ENCODE measurements at places on chromosomes 1 and 21.

DNA sequence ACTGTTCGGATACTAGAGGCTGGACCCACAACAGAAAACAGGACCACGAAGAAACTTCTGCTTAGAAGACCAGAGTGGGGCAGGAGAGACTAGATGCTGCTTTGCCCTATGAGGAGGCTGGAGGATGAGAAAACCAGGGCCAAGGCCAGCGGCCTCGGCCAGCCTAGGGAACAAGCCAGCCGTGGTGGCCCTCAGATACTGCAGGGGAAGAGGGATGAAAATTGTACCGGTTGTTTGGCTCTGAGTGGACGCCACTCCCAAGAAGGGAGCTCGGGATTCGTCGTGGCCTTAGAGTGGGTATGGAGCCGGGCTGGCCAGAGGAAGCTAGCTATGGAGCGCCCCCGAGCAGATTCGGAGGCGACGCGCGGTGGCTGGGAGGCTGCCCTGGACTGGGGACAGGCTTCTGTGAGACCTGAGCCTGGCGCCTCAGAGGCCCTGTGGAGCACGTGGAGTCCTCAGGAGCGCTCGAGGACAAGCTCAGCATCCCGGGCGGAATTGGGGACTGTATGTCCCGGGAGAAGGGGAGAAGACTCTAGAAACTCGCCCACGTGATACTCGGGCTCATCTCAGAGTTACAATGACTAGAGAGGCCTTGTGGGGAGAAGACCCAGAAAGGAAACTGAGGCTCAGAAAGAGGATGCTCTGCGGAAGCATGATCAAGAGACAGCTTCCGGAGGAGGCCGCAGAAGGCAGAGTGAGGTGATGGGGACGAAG, 2.8 kb downstream of the PRRX1 start:
- DNase-seq = peak; percentile 68

- DNase-seq = no peak
These were observed 142.5 kb upstream of the FGGY start for GRCh38 chr1:59154401-59154800.

GRCh38 chr1:167456926-167457325, 61.4 kb downstream of the CD247 start:
- no peak for DNase-seq

DNA sequence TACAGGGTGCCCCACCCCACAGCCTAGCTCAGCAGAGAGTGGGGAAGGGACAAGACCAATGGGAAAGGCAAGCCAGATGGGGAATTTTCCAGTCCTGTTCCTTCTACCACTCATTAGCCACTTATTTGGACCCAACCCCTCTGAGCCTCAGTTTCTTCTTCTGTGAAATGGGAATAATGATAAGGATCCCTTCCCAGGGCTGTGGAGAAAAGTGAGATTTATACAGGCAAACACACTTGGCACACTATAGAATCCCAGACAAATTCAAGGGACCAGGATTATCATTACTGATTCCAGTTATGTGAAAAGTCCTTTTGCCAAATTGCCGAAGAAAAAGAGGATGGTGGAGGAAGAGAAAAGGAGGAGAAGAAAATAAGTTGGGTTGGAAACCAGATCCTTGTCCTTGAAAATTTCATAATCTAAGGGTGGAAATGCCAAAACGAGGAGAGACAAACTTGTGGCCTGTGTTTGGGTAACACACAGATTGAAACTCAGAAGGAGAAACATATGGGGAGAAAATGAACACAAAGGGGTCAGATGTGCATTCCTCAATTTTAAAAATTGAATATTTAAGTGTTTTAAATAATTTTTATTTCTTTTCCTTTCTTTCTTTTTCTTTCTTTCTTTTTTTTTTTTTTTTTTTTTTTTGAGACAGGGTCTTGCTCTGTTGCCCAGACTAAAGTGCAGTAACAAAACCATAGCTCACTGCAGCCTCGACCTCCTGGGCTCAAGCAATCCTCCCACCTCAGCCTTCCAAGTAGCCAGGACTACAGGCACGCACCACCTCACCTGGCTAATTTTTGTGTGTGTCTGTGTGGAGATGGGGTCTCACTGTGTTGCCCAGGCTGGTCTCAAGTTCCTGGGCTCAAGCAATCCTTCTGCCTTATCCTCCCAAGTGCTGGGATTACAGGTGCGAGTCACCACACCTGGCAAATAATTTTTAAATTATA, 9.6 kb downstream of the CAPN2 start:
- DNase-seq = no peak

DNA sequence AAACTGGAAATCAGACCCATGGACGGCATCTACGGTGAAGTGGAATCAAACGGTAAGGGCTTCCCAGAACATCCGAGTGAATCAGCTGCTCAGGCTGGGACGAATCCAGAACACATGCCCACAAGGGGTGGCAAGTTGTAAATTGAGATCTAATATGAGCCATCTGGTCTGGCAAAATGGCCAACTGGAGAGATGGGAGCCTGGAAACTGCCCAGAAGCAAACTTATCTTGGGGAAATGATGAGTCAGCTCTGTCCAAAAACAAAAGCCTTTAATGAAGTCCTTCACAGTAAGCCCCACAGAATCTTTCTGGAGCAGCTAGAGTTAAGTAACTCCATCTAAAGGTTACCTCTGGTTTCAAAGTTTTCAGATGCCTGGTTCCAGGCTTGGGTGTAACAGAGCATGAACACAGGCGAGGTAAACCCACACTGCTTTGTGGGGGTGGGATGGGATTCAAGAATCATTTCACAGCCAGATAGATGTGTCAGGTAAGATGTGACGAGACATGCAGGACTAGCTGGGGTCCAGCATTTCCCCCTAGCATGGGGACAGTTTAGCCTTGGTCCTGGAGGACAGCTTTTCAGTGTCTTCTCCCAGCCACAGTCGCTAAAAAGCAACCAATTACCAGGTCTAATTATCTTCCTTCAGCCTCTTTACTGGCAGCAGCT, 10.5 kb upstream of the SRP9 start:
- peak; percentile 97 for DNase-seq

- no peak for DNase-seq
These were observed 9.2 kb downstream of the RPS6KA1 start for GRCh38 chr1:26538480-26539412.

GRCh38 chr1:232239998-232240397, 389.9 kb downstream of the SIPA1L2 start:
- no peak for DNase-seq

DNA sequence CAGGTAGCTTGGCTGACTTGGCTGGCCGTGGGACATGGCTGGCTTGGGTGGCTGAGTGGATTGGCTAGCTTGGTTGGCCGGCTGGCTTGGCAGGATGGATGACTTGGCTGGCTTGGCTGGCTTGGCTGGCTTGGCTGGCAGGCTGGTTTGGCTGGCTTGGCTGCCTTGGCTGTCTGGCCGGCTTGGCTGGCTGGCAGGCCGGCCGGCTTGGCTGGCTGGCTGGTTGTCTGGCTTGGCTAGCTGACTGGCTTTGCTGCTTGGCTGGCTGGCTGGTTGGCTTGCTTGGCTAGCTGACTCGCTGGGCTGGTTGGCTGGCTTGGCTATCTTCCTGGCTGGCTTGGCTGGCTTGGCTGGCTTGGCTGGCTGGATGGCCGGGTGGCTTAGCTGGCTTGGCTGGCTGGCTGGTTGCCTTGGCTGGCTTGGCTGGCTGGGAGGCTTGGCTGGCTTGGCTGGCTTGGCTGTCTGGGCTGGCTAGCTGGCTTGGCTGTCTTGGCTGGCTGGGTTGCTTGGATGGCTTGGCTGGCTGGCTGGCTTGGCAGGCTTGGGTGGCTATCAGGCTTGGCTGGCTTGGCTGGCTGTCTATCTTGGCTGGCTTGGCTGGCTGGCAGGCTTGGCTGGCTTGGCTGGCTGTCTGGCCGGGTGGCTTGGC, 129.7 kb upstream of the FAM72C start:
- DNase-seq = no peak

DNA sequence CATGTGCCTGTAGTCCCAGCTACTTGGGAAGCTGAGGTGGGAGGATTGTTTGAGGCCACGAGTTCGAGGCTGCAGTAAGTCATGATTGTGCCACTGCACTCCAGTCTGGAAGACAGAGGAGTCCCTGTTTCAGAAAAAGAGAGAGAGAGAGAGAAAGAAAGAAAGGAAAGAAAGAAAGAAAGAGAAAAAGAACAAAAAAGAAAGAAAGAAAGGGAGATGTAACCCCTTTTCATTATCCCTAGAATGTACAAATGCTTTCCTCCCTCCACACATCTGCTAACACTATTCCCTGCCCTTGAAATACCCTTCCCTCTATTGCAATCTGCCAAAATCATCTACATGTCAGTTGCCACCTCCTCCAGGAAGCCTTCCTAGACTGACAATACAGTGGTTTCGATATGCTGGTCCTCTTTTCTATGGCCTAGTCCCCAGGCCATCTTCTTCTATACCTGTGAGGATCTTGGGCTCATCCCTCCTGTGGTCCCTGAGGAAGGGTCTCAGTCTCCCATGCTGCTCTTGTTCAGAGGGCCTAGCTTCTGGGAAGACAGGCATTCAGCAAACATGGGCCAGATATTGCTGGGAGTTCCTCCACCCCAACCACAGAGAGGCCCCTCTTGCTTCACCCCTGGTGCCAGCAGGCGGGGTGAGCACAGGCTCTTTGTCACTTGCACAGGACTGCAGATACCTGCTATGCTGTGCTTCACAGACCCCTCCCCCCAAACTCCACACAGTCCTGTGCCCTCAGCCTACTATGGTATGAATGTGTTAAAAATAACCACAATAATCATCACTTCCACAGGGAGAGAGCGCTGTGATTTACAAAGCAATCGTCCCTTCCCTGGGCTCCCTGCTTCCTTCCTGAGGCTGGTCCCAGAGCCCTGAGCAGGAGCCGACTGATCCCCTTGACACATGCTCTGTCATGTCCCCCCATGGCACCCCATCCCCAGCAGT, 14.1 kb downstream of the ADGRB2 start:
- no peak for DNase-seq

GRCh38 chr1:183087001-183087400, 63.8 kb downstream of the LAMC1 start:
- DNase-seq = no peak

- no peak for DNase-seq
These were observed 165.9 kb upstream of the CACNA1E start for GRCh38 chr1:181317261-181317930.

- no peak for DNase-seq
These were observed 499.0 kb downstream of the RWDD3 start for GRCh38 chr1:95733031-95733430.

GRCh38 chr21:26377111-26377694, 195.9 kb downstream of the CYYR1 start:
- DNase-seq = no peak

- peak; percentile 66 for DNase-seq
These were observed 36.0 kb downstream of the FAM177B start for GRCh38 chr1:222772996-222773379.

DNA sequence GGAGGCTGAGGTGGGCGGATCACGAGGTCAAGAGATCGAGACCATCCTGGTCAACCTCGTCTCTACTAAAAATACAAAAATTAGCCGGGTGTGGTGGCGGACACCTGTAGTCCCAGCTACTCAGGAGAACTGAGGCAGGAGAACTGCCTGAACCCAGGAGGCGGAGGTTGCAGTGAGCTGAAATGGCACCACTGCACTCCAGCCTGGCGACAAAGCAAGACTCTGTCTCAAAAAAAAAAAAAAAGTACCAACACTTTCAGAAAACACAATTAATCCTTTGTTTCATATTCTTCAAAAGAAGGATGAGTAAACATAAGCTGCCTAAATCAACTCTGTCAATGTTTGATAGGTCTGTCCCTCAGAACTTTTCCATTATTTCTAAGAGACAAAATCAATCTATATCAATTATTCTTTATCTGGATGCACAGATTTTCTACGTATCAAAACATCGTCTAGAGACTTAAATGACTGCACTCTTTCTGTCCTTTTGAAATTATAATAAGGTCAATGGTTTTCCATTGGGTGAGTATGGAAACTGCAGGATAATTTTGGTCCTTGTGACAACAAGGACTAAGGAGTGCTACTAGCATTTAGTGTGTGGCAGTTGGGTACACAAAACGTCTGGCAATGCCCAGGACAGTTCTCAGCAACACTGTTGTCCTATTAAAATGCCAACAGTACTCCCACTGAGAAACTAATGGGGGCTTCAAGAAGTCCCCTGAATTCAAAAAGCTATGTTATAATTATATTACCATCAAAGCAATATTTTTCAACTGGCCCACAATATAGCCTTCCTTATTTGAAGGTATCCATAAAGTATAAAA, 40.7 kb downstream of the LPGAT1 start:
- no peak for DNase-seq

GRCh38 chr1:69263921-69264391, 303.8 kb upstream of the LRRC7 start:
- DNase-seq = peak; percentile 99

GRCh38 chr1:209802780-209803152, 3.2 kb downstream of the IRF6 start:
- DNase-seq = no peak

DNA sequence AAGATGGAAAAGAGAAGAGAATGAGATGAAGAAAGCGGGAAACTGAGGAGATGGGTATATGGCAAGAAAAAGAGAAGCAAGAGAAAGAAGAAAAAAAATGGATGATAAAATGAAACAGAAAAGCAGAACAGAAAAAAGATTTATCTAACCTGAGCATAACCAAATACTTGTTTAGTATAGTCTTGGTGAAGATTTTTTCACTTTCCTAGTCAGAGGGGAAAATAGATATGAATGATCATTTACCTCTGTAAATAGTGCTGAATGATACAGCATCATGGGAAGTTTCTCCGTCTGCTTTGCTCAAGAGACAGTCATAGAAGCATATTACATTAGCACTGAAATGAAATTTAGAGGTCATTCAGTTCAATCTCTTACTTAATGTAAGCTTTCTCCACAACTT, 36.1 kb upstream of the PLPPR4 start:
- no peak for DNase-seq

GRCh38 chr1:99855914-99856450, 5.8 kb downstream of the AGL start:
- DNase-seq = no peak

DNA sequence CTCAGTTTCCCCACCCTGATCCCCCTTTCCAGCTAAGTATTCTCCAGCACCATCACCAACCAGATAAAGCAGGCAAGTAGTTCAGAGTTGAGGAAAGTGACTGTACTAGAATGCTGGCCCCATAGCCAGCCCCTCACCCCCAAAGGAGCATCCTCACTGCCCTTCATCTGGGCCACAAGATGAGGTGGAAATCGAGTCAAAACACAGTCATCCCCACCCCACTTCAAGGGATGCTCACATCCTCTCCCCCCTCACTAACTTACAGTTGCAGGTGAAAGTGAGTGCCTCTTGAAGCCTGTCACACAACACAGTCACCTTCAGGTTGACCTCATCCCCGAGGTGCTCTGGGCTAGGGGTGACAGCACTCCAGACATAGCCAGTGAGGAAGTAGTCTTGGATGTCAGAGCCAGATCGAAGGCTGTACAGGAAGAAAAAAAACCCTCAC, 30.4 kb downstream of the PIK3C2B start:
- DNase-seq = no peak

GRCh38 chr1:235854347-235854746, 12.4 kb downstream of the LYST start:
- DNase-seq = no peak
